Common myeloid progenitor, CD34-positive (primary cell): ENCODE measurements at places on chromosomes 5 and 9.

DNA sequence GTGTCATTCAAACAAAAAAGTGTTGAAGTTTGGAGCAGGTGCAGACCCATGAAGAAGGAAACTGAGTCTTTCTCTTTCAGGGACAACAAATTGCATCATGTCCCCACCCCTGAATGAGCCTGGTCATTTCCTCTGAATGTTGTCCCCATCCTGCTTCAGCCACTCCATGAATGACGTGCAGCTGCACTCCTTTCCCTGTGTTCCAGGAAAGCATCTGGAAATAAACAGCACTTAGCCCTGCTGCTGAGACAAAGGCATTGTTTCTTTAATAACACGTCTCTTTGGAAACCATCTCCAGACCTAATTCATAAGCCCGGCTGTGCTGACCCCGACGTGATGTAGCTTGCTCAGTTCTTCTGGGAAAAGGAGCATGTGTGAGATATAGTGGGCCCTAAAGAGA is 682.3 kb downstream of the BRINP1 start:
- DNase-seq: no peak

- peak; percentile 21 for DNase-seq
Observed at GRCh38 chr9:95213117-95213516, 104.4 kb downstream of the FANCC start.

DNA sequence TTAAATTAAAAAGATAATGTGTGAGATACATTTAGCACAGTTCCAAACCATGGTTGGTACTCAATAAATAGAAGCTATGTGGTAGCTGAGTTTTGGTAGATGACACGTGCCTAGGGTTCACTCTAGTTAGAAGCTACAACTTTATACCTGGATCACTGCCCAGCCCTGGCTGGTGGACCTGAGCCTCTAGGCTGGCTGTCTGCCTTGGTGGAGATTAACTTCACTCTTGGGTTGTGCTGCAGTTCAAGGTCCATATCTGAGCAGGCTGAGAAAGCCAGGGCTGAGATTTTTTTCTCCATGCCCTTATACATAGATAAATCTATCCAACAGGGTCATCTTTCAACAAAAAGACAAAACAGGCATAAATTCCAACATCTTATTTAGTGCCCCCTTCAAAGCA is 44.6 kb upstream of the SPDL1 start:
- DNase-seq: no peak

DNA sequence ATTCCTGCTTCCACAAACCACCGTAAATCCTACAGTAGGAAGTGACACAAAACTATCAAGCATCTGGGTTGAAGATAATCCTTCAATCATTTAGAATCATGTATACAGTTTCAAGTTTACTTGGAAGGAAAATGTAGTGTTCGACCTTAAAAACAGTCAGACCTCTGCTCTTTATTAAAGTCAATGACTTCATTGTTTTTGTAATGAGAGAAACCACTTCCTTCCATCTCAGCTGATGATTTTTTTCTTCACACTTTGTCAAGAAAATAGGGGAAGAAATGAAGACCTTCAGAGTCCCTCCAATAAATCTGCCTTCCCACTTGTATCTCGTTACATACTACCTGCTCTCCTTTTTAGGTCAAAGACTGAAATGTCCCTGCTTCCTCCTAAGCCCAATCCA is 30.1 kb downstream of the TUSC1 start:
- peak; percentile 32 for DNase-seq

- DNase-seq: peak; percentile 71
Observed at GRCh38 chr5:90983148-90983547, 400.0 kb downstream of the ARRDC3 start.

DNA sequence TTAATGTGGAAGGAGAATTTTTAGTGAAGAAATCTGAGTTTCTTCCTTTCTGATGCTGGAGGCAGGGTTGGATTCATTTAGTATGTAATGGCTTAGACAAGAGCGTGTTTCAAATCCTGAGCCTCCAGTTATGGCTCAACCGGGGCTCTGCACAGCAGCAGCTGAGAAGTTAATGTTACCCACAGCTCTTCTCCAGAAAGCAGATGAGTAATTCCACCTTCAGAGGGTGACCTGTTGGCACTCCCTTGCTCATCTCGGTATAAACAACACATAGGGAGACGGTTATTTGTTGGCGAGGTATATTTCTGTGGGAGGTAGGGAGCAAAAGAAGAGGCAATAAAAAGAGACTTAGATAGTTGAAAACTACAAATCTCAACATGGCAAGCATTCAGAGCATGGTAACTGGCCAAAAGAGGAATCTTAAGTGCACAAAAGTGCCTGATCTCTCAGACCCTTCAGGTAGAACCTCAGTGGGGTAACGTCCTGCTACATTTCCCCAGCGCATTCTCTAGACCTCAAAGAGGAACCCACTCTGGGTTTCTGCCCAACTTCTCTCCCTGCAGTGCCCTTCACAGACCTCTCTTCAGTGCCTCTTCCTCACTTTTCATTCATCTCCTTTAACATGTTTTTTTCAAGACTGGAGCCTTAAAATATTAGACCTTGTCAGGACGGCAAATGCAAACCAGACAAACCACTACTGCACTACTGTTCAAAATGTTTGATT is 417.5 kb upstream of the ADAMTSL1 start:
- no peak for DNase-seq

DNA sequence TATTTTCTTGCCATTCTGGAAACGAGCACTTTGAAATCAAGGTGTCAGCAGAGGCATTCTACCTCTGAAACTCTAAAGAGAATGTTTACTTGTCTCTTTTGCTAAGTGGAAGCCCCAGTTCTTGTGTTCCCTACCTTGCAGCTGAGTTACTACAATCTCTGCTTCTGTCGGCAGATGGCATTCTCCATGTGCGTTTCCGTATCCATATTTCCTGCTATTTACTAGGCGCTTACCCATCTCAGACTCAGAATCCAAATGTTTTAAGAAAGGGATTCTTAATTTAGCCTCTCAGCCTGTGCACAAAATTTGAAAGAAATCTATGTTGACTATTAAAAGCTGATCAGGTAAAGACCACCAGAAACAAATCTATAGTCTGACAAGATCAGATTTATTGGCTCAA is 221.3 kb upstream of the FTMT start:
- DNase-seq: peak; percentile 2

DNA sequence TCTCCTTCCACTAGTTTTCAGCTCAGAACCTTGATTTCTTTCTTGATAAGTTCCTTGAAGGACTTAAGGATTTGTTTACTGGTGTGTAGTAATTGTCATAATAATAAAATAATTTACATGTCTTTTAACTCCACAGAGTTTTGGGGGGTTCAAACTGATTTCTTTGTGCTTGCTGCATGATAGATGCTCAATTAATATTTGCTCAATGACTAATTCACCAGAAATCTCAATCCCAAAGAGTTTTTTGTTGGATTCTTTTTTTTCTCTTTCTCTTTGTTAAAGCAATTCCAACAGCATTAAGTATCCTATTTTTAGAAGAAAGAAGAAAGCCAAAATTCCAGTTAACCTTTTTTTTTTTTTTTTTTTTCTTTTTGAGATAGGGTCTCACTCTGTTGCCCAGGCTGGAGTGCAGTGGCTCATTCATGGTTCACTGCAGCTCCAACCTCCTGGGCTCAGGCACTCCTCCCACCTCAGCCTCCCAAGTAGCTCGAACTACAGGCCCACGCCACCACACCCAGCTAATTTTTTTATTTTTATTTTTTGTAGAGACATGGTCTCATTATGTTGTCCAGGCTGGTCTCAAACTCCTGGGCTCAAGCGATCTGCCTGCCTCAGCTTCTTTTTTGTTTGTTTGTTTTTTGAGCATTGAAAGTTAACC is 10.8 kb downstream of the FAF2 start:
- no peak for DNase-seq

DNA sequence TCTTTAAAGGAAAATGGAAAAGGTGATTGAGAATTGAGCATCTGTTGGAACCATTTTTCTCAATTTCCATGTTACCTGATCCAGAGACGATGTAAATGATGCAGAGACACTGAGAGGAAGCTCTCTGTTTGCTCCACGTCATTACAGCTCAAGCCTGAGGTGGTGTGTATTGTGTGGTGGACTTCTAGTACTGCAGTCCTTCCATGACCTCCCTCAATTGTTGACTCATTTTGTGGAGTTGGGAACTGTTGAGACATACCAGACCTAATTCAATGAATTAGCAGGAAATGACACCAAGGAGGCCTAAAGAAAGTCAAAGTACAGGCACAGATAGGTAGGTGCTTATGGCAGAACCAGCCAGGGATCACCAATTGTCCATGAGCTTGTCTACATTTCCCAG is 15.6 kb upstream of the LVRN start:
- DNase-seq: no peak

DNA sequence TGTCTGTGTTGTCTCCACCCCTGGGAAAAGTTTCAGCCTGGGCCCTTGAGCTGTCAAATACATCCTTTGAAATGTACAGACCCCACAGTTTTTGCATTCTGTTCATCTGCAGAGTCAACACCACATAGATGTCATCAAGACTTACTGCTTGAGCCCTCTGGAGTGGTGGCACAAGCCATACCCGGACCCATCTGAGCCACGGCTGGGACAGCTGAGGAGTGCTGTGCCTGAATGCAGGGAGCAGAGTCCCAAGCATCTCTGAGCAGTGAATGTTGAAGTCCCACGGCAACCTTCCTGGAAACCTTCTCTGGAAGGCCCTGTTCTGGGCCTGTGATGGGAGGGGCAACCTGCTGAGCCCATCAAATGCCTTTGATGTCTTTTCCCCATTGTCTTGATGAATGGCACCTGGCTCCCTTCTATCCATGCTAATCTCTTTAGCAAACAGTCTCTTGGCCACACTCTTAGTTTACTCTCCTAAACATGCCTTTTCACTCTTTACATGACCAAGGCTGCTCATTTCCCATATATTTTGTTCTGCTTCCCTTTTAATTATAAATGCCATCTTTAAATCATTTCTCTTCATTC is 92.5 kb downstream of the ATPSCKMT start:
- no peak for DNase-seq

DNA sequence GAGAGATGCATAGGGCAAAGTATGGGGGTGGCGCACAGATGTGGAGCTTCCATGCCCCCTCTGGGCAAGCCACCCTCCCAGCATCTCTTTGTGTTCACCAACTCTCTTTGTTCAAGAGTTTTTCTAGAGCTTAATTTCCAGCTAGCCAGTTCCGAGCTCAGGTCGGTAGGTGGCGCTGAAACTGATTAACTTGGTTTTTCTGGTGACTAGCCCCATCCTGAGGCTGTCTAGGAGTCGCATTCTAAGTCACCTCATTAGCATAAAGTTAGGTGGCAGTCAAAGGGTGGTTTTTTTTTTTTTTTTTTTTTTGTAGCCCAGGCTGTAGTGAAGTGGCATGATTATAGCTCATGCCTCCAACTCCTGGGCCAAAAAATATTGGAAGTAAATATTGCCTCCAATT is 476.4 kb downstream of the KDM4C start:
- peak; percentile 34 for DNase-seq
